ENCODE measurements at places on chromosomes 13 and 19. TPM values are rescaled to one million over a fixed set of nuclear protein-coding genes. Genes with fewer than 3 reads are reported as not detected.

The EPS8L1 gene
- 2.2 TPM for total RNA-seq

The TUBA3C gene
- not detected for total RNA-seq

The ZNF90 gene
- 0.21 TPM for total RNA-seq

The S1PR5 gene
- total RNA-seq = not detected

DNA sequence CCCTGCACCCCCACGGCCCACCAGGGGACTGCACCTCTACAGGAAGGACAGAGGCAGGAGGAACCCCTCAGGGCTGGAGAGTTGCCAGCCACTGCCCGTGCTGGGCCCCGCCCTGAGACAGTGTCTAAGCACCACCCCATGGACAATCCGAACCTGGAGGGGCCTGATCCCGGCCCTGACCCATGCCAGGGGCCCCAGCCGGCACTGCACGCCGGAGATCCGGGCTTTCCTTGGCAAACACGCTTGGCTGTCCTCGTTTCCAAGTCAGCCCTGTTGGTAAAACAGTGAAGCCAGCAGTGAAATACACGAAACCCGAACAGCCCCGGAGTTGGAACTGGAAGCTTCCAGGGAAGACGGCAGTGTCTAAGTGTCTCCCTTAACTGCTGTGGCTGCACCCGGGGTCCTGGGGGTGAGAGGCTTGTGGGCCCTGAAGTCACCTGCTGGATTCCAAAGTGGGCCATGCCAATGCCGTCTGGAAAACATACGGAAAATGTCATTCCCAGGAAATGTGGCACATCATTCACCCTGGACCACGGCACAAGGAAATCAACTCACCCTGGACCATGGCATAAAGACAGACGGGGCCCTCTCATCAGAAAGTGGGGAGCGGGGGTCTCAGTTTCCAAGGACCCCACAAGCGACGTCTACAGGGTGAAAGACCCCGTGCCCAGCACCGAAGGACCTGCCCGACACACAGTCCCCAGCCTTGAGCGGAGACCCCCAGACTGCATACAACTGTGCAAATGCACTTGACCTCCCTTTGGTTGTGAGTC, 30.9 kb downstream of the RASA3 start:
- DNase-seq = no peak

- no peak for DNase-seq
Observed at GRCh38 chr13:94535775-94536174, 56.3 kb upstream of the DCT start.

DNA sequence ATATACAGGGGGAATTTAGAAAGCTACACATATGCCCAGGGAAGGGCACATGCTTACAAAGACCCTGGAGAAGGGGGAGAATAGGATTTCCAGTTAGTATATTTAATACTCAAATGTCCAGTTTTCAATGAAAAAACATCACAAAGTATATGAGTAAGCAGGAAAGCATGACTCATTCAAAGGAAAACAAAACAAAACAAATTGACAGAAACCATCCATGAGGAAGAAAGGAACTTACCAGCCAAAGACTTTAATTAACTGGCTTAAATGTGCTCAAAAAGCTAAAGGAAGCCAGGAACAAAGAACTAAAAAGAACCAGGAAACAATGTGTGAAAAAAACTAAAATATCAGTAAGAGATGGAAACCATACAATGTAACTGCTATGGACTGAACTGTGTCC, 716.2 kb upstream of the ARGLU1 start:
- DNase-seq = no peak

- no peak for DNase-seq
Observed at GRCh38 chr13:50319635-50320255, 304.5 kb downstream of the KCNRG start.

DNA sequence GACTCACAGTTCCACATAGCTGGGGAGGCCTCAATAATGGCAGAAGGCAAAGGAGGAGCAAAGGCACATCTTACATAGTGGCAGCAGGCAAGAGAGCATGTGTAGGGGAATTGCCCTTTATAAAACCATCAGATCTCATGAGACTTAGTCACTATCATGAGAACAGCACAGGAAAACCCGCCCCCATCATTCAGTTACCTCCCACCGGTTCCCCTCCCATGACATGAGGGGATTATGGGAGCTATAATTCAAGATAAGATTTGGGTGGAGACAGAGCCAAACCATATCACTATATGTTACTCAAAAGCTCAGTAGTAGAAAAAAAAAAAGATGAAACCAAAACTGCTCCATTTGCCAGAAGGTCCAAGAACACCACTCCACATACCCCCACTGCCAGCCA, 58.5 kb downstream of the DNAJC15 start:
- DNase-seq = no peak

DNA sequence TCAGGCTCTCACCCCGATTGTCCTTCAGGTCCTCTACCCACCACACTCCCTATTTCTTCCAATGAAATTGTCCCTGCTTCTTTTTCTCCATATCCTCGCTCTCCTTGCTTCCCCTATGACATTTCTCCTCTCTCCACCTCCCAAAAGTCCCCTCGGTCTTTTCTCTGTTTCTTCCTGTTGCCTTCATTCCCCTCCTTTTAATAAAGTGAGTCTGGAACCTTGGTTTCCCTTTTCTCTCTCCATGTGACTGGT, 676 bp upstream of the ZNF574 start:
- no peak for DNase-seq

DNA sequence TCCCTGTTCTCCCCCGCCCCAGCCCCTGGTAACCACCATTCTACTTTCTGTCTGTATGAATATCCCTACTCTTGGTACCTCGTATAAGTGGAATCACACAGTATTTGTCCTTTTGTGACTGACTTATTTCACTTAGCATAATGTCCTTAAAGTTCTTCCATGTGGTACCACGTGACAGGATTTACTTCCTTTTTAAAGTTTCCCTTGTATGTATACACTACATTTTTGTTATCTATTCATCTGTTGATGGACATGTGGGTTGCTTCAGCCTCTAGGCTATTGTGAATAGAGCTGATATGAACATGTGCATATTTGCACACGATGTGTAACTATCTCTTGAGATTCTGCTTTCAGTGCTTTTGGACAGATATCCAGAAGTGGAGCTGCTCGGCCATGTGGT, 59.6 kb upstream of the GJB6 start:
- no peak for DNase-seq

DNA sequence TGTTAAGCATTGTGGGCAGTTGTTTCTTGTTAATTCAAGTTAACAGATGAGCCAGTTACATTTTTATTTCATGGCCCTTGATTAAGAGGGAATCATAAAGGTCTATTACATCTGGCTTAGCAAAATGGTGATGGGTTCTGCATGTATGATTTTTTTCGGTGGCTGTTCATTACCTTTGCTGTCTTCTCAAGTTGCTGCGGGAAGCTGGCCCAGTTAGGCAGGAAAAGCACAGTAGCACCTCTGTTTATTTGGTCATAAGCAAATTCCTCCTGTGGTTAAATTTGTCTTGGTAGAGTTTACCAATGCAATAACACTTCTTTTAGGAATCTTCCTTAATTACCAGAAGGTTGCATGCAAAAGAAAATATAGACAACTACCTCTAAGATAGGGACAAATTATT, 104.5 kb downstream of the FRY start:
- DNase-seq = no peak

GRCh38 chr13:34719060-34719875, 222.8 kb upstream of the NBEA start:
- DNase-seq = no peak

Measured in GM12878 (cell line).